Activated gamma-delta T cell (primary cell): ENCODE measurements at places on chromosomes 3 and 15.

DNA sequence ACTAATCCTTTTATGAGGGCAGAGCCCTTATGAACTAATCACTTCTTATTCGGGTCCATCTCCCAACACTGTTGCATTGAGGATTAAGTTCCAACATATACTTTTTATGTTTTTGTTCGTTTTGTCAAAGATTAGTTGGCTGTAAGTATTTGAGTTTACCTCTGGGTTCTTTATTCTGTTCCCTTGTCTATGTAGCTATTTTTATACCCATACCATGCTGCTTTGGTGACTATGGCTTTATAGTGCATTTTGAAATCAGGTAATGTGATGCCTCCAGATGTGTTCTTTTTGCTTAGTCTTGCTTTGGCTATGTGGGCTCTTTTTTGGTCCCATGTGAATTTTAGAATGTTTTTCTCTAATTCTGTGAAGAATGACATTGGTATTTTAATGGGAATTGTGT, 166.4 kb upstream of the KCNMB2 start:
- no peak for DNase-seq

DNA sequence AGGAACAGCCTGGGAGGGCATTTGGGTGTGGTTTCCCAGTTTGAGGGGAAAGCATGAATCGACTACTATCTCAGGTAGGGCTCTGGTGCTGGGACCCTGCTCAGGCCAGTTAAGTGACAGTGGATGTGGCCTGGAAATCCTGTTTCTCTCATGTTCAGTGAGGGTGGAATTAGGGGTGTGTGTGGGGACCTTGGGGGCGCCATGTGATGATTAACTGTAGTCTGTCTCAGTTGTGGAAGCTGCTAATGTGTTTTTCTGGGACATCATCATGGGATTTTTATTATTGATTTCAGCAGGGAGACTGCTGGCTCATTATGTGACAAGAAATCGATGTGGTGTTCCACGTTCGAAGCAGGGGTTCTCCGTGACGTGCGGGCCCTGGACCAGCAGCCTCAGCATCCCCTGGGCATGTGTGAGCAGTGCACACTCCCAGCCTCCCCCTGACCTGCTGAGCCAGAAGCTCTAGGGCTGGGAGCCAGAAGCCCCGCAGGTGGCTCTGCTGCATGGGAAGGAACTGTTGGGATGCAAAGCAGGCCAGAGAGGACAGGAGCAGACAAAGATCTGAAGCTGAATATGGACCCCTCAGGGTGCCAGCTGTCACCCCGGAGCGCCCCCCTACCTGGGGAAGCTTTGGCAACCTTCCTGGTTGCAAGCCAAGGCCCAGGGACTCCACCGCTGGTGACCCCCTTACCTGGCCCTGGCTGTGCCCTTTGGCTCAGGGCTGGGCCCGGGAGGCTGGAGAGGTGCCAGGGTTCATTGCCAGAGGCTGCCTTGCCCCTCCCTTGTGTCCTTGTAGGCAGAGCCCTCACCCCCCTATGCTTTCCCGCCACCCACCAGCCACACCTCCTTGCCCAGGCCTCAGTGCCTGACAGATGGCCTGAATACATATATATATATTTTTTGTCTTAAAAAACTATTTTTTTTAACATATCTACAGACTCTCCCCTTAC, 149.8 kb downstream of the APBA2 start:
- no peak for DNase-seq

GRCh38 chr15:43735416-43735815, 10.8 kb upstream of the PDIA3 start:
- DNase-seq: no peak

DNA sequence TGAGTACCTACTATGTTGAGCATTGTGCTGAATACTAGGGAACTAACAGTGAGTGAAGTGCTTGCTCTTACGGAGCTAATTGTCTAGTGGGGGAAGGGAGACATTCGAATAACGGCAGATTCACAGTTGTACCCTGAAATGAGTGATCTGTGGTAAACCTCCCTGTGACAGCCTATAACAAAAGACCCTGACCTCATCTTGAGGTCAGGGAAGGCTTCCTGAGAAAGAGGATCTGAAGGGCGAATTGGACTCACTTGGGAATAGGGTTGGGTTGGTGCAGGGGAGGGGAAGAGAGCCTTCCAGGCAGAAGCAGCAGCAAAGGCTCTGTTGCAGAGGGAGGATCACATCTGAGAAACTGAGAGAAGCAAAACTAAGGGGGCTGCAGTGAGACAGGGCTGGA, 13.2 kb downstream of the HPS3 start:
- no peak for DNase-seq

DNA sequence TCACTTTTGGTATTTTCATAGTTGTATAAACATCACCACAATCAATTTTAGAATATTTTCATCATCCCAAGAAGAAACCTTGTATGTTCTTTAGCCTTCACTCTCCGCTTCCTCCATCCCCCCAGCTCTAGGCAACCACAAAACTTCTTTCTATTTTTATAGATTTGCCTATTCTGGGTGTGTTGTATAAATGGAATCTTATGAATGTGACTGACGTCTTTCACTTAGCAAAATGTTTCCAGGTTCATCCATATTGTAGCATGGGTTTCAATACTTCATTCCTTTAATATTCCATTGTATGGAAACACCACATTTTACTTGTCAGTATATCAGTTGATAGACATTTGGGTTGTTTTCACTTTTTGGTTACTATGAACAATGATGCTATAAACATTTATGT, 335.8 kb upstream of the GOLIM4 start:
- no peak for DNase-seq

- DNase-seq: no peak
These were observed 66.0 kb upstream of the ARL8B start for GRCh38 chr3:5056111-5056391.

GRCh38 chr3:52615166-52615565, 70.5 kb downstream of the PBRM1 start:
- DNase-seq: no peak

GRCh38 chr3:169170456-169170855, 493.1 kb downstream of the MECOM start:
- no peak for DNase-seq

GRCh38 chr15:63233667-63234423, 43.6 kb upstream of the APH1B start:
- no peak for DNase-seq

GRCh38 chr3:54176106-54176505, 53.8 kb downstream of the CACNA2D3 start:
- no peak for DNase-seq
